Transverse colon (tissue), 4 donors: ENCODE measurements at places on chromosomes 13 and 19. TPM values are rescaled to one million over a fixed set of nuclear protein-coding genes. Genes with fewer than 3 reads are reported as not detected.

The PLK5 gene
- total RNA-seq: not detected

The SLC5A5 gene
- total RNA-seq: not detected

The PSG6 gene
- total RNA-seq: not detected

The PCP2 gene
- 14.2 TPM for total RNA-seq

The ZNF575 gene
- 1.9 TPM for total RNA-seq

The IL27RA gene
- total RNA-seq: 2.1 TPM

The SIGLEC7 gene
- not detected for total RNA-seq

The MCEMP1 gene
- total RNA-seq: not detected

The IRF3 gene
- 73.2 TPM for total RNA-seq

The DCAF15 gene
- 26.2 TPM for total RNA-seq

The MAST1 gene
- total RNA-seq: 0.64 TPM

The TEX26 gene
- total RNA-seq: not detected

The FAAP24 gene
- 0.48 TPM for total RNA-seq

The ARHGAP35 gene
- total RNA-seq: 88.8 TPM

The KLK8 gene
- not detected for total RNA-seq

The KIR2DL1 gene
- not detected for total RNA-seq

The CDC34 gene
- total RNA-seq: 116 TPM

- H3K27me3 ChIP-seq: no peaks in the 10 kb centered on the region
- H3K27ac ChIP-seq: no peak overlapping the region
- no peaks in the 10 kb centered on the region for H3K4me1 ChIP-seq
- H3K36me3 ChIP-seq: no peaks in the 10 kb centered on the region
- DNase-seq: no peak
Measured at GRCh38 chr19:54888239-54888638, 14.2 kb downstream of the FCAR start.

- no peaks in the 10 kb centered on the region for H3K27me3 ChIP-seq
- H3K36me3 ChIP-seq: no peaks in the 10 kb centered on the region
- DNase-seq: no peak
- no peak overlapping the region for H3K4me3 ChIP-seq
- H3K4me1 ChIP-seq: no peaks in the 10 kb centered on the region
- no peak overlapping the region for H3K27ac ChIP-seq
Measured at GRCh38 chr13:99028890-99029289, 51.0 kb upstream of the DOCK9 start.

- DNase-seq: no peak
- no peak overlapping the region for H3K27ac ChIP-seq
- no peaks in the 10 kb centered on the region for H3K36me3 ChIP-seq
- H3K4me1 ChIP-seq: no peaks in the 10 kb centered on the region
- H3K4me3 ChIP-seq: no peak overlapping the region
Measured at GRCh38 chr13:79898202-79898826, 417.4 kb downstream of the NDFIP2 start.

- no peak overlapping the region for H3K27ac ChIP-seq
- H3K4me3 ChIP-seq: no peak overlapping the region
- no peaks in the 10 kb centered on the region for H3K4me1 ChIP-seq
- DNase-seq: no peak
- H3K27me3 ChIP-seq: peaks cover 3% of the 10 kb centered on the region
Measured at GRCh38 chr19:50750010-50750409, 20.3 kb upstream of the GPR32 start.

- peaks cover 4% of the 10 kb centered on the region for H3K4me1 ChIP-seq
- H3K27ac ChIP-seq: no peak within 1 kb of the TSS
- H3K4me3 ChIP-seq: peak within 1 kb of the TSS; percentile 40
- H3K27me3 ChIP-seq: peaks cover 80% of the 10 kb centered on the region
- no peaks in the 10 kb centered on the region for H3K36me3 ChIP-seq
- no peak for DNase-seq
Measured at GRCh38 chr13:20160306-20161274, at the start of gene GJA3. TSS of gene GJA3 (minus strand) at chr13:20161052. CDS start at chr13:20143288, 17,764 bp downstream.

- peak; percentile 35 for DNase-seq
- peak overlapping the region; percentile 31 for H3K4me3 ChIP-seq
- no peaks in the 10 kb centered on the region for H3K27me3 ChIP-seq
- peak overlapping the region; percentile 94 for H3K27ac ChIP-seq
- no peaks in the 10 kb centered on the region for H3K36me3 ChIP-seq
- peaks cover 93% of the 10 kb centered on the region for H3K4me1 ChIP-seq
Measured at GRCh38 chr19:13060233-13060963, 42.3 kb downstream of the LYL1 start.

DNA sequence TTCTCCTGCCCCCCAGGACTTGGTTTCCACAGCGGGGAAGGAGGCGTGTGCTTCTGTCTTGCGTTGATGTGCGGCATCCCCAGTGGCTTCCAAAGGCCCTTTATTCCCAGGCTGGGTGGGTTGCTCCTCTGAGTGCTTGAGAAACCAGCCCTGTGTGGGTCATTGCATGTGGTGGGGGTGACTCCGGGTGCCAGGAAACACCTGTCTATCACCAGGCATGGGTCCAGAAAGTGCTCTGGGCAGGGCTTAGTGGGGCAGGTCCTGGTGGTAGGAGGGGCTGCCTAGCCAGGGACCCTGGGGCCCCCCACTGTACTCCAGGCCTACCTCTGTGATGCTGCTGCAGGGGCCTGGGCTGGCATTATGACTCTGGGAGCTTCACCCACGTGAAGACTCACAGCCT lies 9.6 kb downstream of the DDA1 start:
- H3K36me3 ChIP-seq: no peaks in the 10 kb centered on the region
- no peak overlapping the region for H3K4me3 ChIP-seq
- peaks cover 12% of the 10 kb centered on the region for H3K4me1 ChIP-seq
- H3K27ac ChIP-seq: no peak overlapping the region

- no peak overlapping the region for H3K27ac ChIP-seq
- no peak for DNase-seq
Measured at GRCh38 chr13:72689181-72689696, 38.2 kb downstream of the MZT1 start.

- DNase-seq: peak; percentile 27
- peaks cover 57% of the 10 kb centered on the region for H3K27me3 ChIP-seq
- H3K4me1 ChIP-seq: no peaks in the 10 kb centered on the region
- H3K4me3 ChIP-seq: no peak overlapping the region
- no peaks in the 10 kb centered on the region for H3K36me3 ChIP-seq
- peak overlapping the region; percentile 29 for H3K27ac ChIP-seq
Measured at GRCh38 chr19:54387991-54388801, 23.5 kb upstream of the LAIR1 start.

DNA sequence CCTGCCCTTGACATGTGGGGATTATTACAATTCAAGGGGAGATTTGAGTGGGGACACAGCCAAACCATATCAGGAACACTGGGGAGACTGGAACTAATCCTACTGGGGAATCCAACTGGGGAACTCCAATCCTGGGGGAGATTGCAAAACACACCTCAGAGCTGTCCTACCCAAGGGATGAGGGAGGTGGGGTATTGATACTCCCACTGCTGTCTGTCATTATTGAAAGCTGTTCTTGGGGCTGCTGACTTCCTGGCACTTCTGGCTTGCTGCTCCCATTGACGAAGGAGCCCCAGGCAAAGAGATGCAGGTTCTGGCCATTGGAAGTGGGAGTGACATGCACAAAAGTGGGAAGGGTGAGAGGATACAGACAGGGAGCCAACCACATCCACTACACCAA lies 24.7 kb upstream of the POP4 start:
- peaks cover 9% of the 10 kb centered on the region for H3K27me3 ChIP-seq
- H3K27ac ChIP-seq: no peak overlapping the region
- no peaks in the 10 kb centered on the region for H3K4me1 ChIP-seq
- no peak overlapping the region for H3K4me3 ChIP-seq
- H3K36me3 ChIP-seq: no peaks in the 10 kb centered on the region

- no peak overlapping the region for H3K4me3 ChIP-seq
- H3K36me3 ChIP-seq: no peaks in the 10 kb centered on the region
- no peaks in the 10 kb centered on the region for H3K4me1 ChIP-seq
- no peak for DNase-seq
- peaks cover 11% of the 10 kb centered on the region for H3K27me3 ChIP-seq
- H3K27ac ChIP-seq: no peak overlapping the region
Measured at GRCh38 chr19:54684527-54684926, 21.7 kb downstream of the LILRB4 start.

- no peaks in the 10 kb centered on the region for H3K27me3 ChIP-seq
- H3K4me1 ChIP-seq: peaks cover 13% of the 10 kb centered on the region
- DNase-seq: no peak
Measured at GRCh38 chr19:39448271-39448670, 2.9 kb downstream of the SUPT5H start.

DNA sequence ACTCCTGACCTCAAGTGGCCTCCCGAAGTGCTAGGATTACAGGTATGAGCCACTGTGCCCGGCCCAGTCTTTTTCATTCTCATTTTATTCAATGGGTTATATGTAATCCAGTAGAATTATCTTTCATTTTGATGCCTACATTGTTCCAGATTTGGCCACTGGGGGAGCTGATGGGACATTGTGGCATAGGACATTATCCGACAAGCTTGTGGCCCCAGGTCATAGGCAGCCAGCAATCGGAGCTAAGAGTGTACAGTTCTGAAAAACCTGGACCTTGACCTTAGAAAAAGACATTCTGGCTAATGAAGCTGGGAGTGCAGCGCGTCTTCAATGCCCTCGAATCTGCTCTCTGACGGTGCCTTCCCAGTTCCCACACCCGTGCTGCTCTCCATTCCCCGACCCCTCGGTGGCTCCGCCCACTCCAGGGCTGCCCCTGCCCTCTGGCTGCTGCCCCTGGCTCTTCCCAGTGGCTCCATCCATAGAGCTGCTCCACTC lies 108.7 kb downstream of the TEX29 start:
- DNase-seq: peak; percentile 43
- no peaks in the 10 kb centered on the region for H3K36me3 ChIP-seq
- H3K4me3 ChIP-seq: no peak overlapping the region
- no peak overlapping the region for H3K27ac ChIP-seq
- peaks cover 5% of the 10 kb centered on the region for H3K27me3 ChIP-seq

- H3K36me3 ChIP-seq: no peaks in the 10 kb centered on the region
- no peak overlapping the region for H3K4me3 ChIP-seq
- H3K4me1 ChIP-seq: no peaks in the 10 kb centered on the region
- DNase-seq: no peak
- H3K27ac ChIP-seq: no peak overlapping the region
Measured at GRCh38 chr13:20331949-20332348, 99.8 kb upstream of the GJB6 start.

GRCh38 chr13:78317030-78317429 lies 286.3 kb downstream of the POU4F1 start:
- H3K4me3 ChIP-seq: no peak overlapping the region
- no peaks in the 10 kb centered on the region for H3K36me3 ChIP-seq

DNA sequence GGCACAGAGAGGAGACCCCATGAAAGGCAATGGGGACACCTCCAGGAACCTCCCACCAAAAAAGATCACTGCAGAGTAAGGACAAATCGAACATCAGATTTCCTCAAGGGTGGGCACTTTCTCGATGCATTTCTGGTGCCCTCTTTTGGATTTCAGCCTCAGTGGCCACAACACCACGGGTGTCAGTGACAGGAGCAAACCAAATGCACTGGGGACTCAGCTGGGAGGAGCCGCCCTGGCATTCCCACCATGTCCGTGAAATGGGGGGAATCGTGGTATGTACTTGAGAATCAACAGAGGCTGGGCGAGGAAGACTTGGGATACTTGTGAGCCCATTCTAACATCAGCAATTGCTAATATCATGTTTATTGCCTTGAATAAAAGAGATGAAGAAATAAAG lies 16.3 kb downstream of the FAM187B start:
- H3K4me1 ChIP-seq: peaks cover 14% of the 10 kb centered on the region
- H3K27ac ChIP-seq: peak overlapping the region; percentile 74
- H3K36me3 ChIP-seq: no peaks in the 10 kb centered on the region
- no peak overlapping the region for H3K4me3 ChIP-seq

DNA sequence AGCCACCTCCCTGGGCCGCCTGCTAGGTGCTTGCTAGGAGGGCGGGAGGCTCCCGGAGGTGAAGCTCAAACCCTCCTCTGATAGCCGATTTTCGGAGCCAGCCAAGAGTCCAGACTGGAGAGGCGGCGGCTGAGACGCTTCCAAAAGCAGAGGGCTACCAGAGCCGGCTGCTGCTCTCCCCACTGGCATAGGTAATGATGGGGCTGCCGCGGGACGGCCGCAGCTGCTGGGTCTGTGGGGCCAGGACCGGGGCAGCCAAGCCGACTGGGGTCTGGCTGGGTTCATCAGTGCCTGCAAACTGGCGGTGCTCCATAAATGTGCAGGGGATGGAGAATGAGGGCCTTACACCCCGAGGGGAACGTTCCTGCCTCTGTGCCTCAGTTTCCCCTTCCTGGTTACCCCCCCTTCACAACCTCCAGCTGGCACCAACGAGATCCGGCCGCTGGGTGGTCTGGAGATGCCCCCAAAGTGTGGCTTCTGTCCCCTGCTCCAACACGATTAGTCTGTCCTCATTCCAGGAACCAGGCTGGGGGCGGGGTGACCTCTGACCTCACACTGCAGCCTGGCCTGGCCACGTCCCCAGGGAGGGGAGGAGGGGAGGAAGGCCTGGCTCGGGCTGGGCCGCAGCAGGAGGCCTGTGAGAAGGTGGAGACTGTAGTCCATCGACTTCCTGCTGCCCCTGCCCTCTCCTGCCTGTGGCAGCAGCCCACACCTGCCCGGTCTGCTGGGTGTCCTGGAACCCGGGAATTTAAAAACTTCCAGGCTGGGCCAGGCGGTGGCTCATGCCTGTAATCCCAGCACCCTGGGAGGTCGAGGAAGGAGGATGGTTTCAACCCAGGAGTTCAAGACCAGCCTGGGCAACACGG lies 3.8 kb upstream of the WDR18 start:
- no peak overlapping the region for H3K27ac ChIP-seq
- H3K27me3 ChIP-seq: peaks cover 6% of the 10 kb centered on the region

- H3K4me3 ChIP-seq: no peak overlapping the region
- DNase-seq: no peak
- H3K27ac ChIP-seq: no peak overlapping the region
Measured at GRCh38 chr13:24232037-24232436, 71.5 kb downstream of the SPATA13 start.

GRCh38 chr13:42164557-42165125 lies 107.3 kb upstream of the AKAP11 start:
- no peak overlapping the region for H3K4me3 ChIP-seq
- H3K27ac ChIP-seq: no peak overlapping the region
- H3K4me1 ChIP-seq: no peaks in the 10 kb centered on the region
- DNase-seq: no peak
- no peaks in the 10 kb centered on the region for H3K27me3 ChIP-seq
- no peaks in the 10 kb centered on the region for H3K36me3 ChIP-seq
